ENCODE measurements at places on chromosomes 1 and 21.
A peak's percentile ranks its signal among the peaks of the same experiment; 100 is the strongest.

- no peak for DNase-seq
Observed at GRCh38 chr1:1899266-1899966, 8.5 kb upstream of the GNB1 start.

- peak; percentile 84 for DNase-seq
Observed at GRCh38 chr1:29235955-29236711, at the start of gene PTPRU. Gene PTPRU (plus strand): TSS chr1:29236522. CDS start chr1:29236645, 123 bp downstream.

- DNase-seq, result no peak
Observed at GRCh38 chr1:209063767-209064659, 519.5 kb upstream of the CAMK1G start.

DNA sequence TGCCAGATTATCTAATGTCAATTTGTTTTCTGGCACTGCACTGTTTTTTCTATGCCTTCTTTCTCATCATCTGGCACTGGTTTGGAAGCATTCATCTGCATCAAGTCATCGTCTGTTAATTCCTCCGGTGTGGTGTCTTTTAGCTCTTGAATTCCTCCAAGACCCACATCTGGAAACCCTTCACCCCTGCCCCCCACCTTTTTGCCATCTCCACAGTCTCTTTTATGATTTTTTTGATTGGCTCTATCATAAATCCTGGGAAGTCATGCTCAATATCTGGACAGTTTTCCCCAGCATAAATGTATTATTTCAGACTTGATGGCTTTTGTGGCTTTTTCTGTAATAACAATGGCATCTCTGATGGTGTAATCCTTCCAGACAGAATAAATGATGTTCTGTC lies 10.4 kb upstream of the KCNK1 start:
- no peak for DNase-seq

GRCh38 chr1:155206891-155207805 lies 549 bp downstream of the THBS3 start:
- peak; percentile 96 for DNase-seq

GRCh38 chr1:74399249-74399648 lies 113.2 kb downstream of the LRRC53 start:
- no peak for DNase-seq

DNA sequence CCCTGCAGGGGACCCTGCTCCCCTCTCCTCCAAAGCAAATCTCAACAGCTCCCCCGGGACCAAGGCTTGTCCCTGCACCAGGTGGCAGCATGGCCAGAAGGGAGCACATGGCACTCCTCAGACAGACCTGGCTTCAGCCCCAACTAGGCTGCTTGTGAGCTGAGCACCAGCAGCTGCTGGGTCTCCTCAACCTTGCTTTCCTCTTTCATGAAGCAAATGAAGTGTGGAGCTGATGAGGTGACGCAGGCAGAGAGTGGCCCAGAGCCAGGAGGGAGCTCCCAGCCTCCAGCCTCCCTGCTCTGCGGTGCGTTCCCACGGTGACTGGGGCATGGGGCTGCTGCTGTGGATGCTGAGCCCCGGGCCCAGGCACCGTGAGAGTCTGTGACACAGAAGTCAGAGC lies 34.0 kb downstream of the MEGF6 start:
- no peak for DNase-seq

GRCh38 chr1:19901653-19902052 lies 19.5 kb downstream of the OTUD3 start:
- DNase-seq, result no peak

GRCh38 chr1:156129687-156130577 lies 15.4 kb downstream of the LMNA start:
- DNase-seq, result peak; percentile 88

DNA sequence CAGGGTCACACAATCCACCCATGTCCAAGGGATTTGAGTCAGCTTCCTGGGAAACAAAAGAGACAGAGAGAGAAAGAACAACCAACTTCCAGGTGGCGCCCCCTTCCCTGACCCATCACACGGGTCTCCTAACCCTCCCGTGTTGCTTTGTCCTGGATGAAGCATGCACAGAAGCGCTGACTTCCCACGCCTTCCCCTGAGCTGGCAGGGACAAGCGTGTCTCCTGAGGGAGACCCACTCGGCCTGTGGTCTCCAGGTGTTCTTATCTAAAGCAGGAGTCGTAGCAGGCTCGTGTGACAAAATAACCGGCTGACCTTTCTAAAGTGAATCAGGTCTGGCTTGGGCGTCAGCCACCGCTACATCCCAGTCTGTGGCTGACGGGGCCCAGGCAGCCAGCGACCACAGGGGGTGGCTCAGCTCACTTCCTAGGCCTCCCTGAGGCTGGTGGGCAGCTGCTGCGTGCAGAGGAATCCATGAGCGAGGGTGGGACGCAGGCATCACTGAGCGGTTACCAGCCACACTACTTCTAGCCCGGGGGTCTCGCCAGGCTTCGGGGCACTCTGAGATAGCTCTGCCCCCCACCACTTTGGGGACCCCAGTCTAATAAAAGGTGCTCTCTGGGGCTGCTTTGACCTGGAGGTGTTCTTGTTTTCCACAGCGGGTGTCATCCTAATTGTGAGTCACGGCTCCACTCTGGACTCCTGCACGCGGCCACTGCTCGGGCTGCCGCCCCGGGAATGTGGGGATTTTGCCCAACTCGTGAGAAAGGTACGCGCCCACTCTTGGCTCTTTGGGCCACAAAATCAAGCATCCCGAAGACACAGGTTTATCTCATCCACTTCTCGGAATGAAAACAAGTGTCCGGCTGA lies 40.4 kb downstream of the UBASH3A start:
- no peak for DNase-seq

DNA sequence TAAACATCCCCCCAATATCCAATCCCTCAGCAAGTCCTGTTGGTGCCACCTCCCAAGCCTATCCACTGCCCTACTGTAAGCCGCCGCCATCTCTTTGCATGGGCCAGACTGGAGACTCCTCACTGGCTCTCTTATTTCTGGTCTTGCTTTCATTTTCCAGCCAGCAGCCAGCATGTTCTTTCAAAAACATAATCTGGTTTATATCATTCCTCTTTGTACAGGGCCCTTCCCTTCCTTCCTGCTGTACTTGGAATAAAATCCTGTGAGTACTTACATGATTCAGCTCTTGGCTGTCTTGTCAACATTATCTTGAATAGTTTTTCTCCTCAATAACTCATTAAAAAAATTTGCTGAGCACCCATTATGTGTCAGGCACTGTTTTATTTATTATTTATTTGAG lies 28.2 kb downstream of the TLR5 start:
- DNase-seq, result no peak

DNA sequence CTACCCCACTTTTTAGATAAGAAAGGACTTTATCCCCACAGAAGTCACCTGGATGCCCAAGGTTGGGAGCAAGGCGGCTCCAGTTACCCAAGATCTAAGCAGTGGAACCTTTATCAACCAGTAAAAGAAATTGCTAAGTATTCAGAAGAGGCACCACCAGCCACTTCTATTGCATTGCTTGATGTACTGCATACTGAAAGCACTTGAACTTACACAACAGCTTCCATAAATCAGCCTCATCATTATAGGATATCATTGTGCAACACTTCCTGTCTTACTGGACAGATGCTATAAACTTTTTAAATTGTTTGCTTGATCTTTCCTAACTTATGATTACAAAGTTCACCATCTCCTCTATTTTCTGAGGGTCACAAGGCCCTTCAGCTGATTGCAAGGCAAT lies 642.7 kb upstream of the CXADR start:
- no peak for DNase-seq
